Activated naive CD4-positive, alpha-beta T cell treated with Interleukin-2 at 50 U/mL for 16 hours (primary cell): ENCODE measurements at places on chromosomes 6 and 20.

DNA sequence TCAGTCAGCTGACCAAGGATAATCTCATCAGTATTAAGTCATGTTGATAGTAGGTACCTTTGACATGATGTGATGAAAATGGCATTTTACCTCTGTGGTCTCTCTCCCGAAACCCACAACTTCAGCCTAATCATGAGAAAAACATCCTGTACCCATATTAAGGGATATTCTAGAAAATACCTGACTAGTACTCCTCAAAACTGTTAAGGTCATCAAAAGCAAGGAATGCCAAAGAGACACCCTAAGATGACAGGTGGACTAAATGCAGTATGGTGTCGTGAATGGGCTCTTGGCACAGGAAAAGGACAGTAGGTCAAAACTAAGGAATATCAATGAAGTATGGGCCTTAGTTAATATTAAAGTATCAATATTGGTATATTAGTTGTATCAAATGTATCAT, 221.4 kb downstream of the PLCB1 start:
- no peak for DNase-seq

DNA sequence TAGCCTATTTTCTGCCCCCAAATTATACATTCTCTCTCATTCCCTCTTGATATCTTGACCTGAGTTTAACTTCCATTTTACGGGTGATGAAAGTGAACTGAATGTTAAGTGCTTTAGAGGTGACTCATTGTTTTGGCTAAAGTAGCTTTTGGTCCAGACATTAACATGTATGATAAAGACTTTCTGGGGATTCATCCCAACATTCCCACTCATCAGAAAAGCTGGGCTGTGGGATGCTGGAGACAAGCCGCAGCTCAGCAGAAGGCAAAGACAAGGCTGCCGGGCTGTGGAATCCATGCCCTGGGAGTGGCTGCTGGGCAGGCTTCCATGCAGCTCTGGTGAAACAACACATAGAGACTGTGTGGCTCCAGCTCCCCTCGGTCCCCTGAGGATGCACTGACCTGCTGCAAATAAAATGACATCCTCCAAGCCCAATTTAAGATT, 89.9 kb upstream of the SYNDIG1 start:
- no peak for DNase-seq

GRCh38 chr20:7094438-7094997, 327.0 kb downstream of the BMP2 start:
- DNase-seq, result no peak

- DNase-seq, result no peak
These were observed at the start of gene ESR1 for GRCh38 chr6:151807513-151808370. TSS of gene ESR1 (plus strand) at chr6:151807682. CDS start at chr6:151807913, 231 bp downstream.

DNA sequence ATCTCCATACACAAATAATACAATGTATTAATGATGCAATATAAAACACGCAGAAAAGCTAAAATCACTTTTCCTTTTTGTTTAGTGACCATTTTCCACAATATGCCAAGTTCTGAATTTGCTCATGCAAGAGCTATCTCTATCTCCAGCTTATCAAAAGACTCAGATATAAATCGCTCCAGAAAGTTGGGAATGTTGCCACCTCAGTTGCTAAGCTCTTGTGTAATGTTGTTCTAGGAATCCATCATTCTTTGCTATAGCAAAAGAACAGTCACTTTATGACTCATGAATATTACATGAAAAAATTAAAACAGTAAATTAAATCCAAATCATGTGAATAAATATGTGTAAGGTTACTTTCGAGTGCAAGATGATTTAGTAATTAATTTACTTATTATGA, 8.7 kb downstream of the PLAGL1 start:
- DNase-seq, result no peak

- peak; percentile 3 for DNase-seq
These were observed 979.2 kb upstream of the GJE1 start for GRCh38 chr6:141153563-141153962.

GRCh38 chr6:21000331-21000801, 466.1 kb downstream of the CDKAL1 start:
- DNase-seq, result no peak
